Mesangial cell (primary cell): ENCODE measurements at places on chromosomes 12 and 14. TPM values are rescaled to one million over a fixed set of nuclear protein-coding genes. Genes with fewer than 3 reads are reported as not detected.

Gene SLC5A8
- total RNA-seq, result not detected in 2 replicates

Gene KIF26A
- 1.1 and 1.5 TPM in 2 replicates for total RNA-seq

Gene NPFF
- 1.5 TPM in 1 of 2 replicates, not detected in the other for total RNA-seq

Gene PLEKHD1
- total RNA-seq, result under 0.01 TPM in 2 replicates

Gene OASL
- total RNA-seq, result 0.25 and 0.33 TPM in 2 replicates
